ENCODE measurements at places on chromosomes 11 and 22.

- no peak for DNase-seq
These were observed 69.1 kb upstream of the MYOD1 start for GRCh38 chr11:17650127-17650911.

- DNase-seq = no peak
These were observed 127.6 kb upstream of the BMAL1 start for GRCh38 chr11:13149991-13150390.

GRCh38 chr11:74815966-74816365, 67.3 kb downstream of the RNF169 start:
- no peak for DNase-seq

DNA sequence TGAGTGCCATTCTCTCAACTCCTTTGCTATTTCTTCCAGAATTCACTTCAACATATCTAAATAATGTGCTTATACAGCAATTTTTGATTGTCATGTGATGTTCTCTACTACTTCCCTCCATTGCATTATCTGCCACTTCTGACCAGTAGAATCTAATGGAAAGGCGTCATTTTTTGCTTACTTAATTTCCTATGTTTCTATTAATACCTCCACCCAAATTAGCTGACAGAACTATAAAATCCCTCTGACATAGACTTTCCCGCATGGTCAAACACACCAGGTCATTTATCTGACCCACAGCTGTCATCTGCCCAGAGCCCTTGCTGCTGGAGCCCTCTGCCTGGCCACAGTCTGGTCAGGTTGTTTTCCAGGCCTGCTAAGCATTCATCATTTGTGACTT, 258.6 kb upstream of the NARS2 start:
- no peak for DNase-seq

DNA sequence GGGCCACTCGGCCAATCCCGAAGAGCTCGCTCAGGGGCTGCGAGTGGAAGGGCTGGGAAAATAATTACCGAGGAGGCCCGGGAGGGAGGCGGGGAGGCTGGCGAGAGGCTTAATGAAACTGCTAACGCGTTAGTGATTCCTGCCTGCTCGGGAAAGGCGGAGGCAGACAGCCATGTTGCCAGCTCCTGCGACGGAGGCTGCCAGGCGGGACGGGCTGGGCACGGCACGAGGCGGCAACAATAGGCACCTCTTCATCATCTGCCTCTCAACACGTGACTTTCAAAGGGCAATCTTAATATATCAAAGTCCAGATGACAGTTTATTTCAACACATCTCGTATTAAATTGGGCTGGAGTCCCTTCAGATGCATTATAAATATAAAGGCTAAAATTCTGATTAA, 68.0 kb upstream of the TCF20 start:
- no peak for DNase-seq

DNA sequence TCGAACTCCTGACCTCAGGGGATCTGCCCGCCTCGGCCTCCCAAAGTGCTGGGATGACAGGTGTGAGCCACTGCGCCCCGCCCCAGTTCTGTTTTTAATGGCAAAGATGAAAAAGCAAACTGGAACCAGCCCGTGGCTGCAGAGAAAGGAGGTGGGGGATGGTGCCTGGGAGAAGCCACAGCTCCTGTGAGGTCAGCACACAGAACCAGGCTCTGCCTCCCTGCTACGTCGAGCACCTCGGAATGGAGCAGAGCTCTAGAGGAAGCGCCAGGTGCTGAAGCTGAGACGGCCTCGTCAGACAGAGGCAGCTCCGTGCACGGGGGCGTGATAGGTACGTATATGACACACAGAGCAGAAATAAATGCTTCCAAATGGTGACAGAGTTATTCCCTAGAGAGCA, 8.5 kb downstream of the DRD4 start:
- no peak for DNase-seq

- DNase-seq = no peak
These were observed 362.5 kb downstream of the TBC1D22A start for GRCh38 chr22:47124961-47125360.

GRCh38 chr22:23138584-23139435, 3.0 kb downstream of the RSPH14 start:
- no peak for DNase-seq

Measured in GDM1 (cell line).